ENCODE measurements at places on chromosomes 2 and 18.

- DNase-seq, result no peak
Observed at GRCh38 chr2:236887531-236887930, 198.2 kb upstream of the COPS8 start.

- no peak for DNase-seq
Observed at GRCh38 chr2:16311521-16312440, 353.9 kb downstream of the CYRIA start.

DNA sequence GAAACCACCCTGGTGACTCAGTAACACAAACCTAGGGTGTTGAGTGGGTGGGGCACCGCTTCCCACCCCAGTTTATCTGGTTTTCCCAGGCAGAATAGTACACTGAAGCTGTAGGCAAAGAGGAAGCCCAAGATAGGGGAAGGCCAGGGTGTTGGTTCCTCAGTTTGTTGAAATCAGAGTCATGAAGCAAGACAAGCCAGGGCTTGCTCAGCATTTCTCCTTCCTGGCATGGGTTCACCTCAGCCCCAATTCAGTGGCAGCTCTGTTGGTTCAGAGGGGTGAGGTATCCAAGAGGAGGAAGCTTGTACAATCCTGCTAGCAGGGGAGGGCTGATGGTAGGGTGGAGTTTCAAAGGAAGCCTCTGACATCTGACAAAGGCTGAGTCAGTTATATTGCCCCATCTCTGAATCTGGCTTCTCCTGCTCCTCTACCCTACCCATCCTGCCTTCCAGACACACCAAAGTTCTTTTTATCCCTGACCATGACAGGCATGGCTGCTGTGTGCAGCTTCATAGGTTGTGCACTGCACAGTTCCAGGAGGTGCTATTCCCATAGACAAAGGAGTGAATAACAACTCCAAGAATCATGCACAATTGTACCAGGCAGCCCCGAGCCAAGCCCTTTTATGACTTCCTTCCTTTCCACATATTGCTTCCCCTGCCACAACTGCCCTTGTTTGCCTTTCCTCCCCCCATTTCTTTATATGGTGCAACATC lies 24.9 kb upstream of the RAB10 start:
- peak; percentile 84 for DNase-seq

DNA sequence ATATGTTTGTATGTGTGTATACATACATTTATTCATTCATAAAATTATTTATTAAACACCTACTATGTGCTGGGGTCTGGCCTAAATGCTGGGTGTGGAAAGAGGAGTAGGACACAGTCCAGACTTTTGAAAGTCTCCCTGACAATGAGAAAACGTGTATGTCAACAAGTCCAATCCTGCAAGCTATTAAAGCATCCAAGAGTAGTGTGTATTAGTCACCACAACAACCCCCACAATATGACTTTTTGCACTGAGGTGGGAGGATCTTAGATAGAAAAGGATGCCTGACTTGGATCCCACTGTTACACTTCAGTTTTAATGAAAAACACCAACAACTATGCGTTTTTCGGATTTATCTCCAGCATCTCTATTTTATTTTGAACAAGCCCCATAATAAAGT lies 446.4 kb downstream of the EPHA4 start:
- no peak for DNase-seq

- DNase-seq, result peak; percentile 71
Observed at GRCh38 chr18:69830189-69830588, 117.5 kb downstream of the CD226 start.

GRCh38 chr2:7007846-7008741 lies 90.9 kb downstream of the RNF144A start:
- DNase-seq, result peak; percentile 55

- DNase-seq, result no peak
Observed at GRCh38 chr18:56691530-56691929, 40.4 kb downstream of the WDR7 start.

- DNase-seq, result no peak
Observed at GRCh38 chr2:72109904-72110303, 37.8 kb downstream of the CYP26B1 start.

GRCh38 chr18:37330173-37330572 lies 235.4 kb downstream of the CELF4 start:
- DNase-seq, result no peak
